Anterior cingulate cortex (tissue), 58 donors: ENCODE measurements at places on chromosomes 7 and 10.
A peak's percentile ranks its signal among the peaks of the same experiment; 100 is the strongest.

DNA sequence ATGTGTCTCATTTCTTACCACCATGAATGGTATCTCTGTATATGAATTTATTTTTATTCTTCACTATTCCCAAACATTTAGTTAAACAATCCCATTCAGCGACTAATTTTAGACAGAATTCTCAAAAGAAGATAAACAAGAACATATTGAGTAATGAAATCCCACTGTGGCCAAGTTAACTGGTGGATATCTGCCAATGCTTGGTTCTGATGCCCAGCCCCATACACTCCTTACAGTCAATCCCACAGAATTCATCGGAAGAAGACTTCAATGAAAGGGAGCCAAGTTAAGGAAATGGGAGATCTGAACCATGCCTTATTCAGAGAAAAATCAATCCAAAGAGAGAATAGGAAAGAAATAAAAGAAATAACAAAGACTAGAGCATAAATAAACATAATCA lies 518.0 kb downstream of the XPNPEP1 start:
- no peak for DNase-seq

DNA sequence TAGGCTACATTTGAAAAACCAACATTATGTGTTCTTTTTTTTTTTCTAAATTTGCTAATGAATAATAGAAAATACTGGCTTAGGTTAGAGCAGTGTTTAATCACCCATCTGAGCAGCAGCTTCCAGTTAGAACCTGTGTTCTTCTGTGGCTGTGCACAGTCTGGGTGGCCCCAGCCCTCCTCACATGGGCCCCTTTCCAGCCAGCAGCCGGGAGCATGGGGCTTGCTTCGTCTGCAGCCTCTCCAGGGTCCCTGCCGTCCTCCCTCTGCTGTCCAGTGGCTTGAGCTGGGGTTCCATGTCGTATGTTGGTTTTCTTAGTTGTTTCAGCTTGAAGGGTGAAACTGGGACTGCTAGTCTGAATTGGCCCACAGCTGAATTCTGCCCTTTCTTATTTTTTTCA lies 37.3 kb downstream of the BNIP3 start:
- DNase-seq, result no peak

- DNase-seq, result no peak
These were observed 437.1 kb downstream of the HTR7 start for GRCh38 chr10:90420637-90421318.

DNA sequence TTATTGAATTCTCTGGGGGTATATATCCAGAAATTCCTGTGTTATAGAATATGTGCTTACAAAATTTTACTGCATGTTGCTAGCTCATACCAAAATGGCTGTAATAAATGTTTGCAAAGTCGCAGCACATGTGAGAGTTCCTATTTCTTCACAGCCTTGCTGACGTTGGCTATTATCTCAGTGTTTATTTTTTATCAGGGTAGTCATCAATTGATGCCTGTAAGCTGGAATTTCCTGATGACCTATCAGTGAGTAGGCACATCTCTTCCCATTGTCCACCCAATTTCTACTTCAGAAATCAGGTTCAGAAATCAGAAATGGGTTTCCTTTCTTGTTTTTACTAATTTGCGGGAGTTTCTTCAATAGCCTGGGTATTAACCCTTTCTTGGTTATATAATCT lies 268.1 kb upstream of the FZD8 start:
- no peak for DNase-seq

- no peak for DNase-seq
These were observed 79.8 kb upstream of the CCDC71L start for GRCh38 chr7:106740806-106741205.

DNA sequence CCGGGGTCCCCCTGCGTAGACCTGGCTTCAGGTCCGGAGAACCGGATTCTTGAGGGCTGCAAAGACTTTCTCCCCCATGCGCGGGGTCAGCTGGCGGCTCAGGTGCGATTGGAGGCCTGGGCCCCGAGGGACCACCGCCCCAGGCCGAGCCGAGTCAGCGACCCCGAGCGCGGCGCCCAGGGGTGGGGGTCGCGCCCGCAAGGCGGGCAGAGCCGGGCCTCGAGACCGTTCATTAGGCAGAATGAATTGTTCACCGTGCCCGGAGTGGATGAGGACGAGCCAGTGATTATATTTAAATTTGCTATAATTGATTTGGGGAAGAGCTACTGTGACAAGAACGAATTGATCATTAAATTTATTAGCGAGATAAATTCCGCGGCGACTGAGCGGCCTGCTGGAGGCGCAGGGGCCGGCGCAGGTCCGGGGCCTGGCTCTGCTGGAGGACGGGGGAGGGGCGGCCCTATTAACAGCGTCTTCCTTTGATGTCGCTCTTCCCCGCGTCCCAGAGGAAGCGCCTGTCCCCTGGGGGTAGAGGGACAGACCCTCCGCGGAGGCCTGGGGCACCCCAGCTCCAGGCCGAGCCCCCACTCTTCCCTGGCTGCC lies 7.5 kb downstream of the MNX1 start:
- DNase-seq, result no peak

- DNase-seq, result no peak
These were observed 612.2 kb downstream of the SUGCT start for GRCh38 chr7:40746841-40747556.

DNA sequence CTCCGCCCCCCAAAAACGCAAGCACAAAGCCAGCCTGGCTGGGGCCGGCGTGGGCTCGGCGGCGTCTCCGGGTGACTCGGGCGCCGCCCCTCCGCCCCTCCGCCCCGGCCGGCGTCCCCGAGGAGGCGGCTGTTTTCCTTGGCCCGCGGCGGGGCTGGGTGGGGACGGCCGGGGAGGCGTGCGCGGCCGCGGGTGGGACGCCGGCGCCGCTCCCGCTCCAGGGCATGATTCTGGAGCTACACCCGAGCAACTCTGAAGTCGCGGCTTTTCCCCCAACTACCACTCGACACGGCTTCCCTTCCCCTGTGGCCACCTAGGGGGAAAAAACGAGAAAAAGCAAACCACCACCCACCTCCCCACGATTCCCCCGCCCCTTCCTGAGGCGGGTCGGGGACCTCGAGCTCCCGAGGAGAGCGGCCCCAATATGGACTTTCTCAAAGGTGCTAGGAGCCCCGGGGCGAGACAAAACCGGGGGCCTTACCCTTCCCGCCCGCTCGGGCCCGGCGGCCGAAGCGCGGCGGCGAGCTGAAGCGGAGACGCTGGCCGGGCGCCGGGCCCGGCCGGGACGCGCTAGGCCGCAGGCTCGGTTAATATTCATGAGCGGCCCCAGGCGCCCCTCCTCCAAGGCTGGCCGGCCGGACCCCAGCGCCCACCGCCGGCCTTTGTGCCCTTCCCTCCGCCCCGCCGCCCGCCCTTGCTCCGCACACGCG lies 856 bp downstream of the ARHGAP21 start:
- peak; percentile 73 for DNase-seq

GRCh38 chr10:72567421-72567820 lies 58.5 kb downstream of the MICU1 start:
- no peak for DNase-seq

- no peak for DNase-seq
These were observed 182.9 kb downstream of the PFKFB3 start for GRCh38 chr10:6385665-6386064.

DNA sequence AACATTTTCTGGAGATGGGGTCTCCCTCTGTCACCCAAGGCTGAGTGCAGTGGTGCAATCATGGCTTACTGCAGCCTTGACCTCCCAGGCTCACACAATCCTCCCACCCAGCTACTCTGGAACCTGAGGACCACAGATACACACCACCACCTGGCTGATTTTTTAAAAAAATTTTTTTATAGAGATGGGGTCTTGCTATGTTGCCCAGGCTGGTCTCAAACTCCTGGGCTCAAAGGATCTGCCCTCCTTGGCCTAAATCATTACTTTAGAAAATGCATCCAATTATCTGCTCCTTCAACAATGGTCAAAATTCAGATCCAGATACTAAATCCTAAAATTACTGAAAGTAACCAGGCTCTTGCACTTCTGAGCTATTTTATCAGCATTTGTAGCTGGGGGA lies 55.2 kb downstream of the CTBP2 start:
- DNase-seq, result no peak

- DNase-seq, result no peak
These were observed 14.8 kb upstream of the ASL start for GRCh38 chr7:66060796-66061195.

- DNase-seq, result no peak
These were observed 263.9 kb downstream of the ELFN1 start for GRCh38 chr7:1934017-1934416.

DNA sequence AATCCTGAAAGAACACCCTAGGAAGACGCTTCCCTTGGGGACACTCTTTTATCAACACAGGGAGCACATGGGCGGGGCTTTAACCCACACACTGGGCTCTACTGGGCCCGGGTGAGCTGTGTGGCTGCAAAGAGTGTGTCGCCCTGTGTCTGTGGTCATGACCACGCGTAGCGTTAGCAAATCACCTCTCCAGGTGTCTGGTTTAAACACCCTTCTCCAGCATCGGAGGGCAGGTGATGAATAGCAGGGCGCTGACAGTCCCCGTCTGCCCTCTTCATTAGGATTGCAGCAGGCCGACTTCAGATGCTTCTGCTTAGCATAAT lies 127.7 kb downstream of the ADARB2 start:
- DNase-seq, result no peak

- no peak for DNase-seq
These were observed 21.3 kb upstream of the KPNA7 start for GRCh38 chr7:99229234-99229633.

DNA sequence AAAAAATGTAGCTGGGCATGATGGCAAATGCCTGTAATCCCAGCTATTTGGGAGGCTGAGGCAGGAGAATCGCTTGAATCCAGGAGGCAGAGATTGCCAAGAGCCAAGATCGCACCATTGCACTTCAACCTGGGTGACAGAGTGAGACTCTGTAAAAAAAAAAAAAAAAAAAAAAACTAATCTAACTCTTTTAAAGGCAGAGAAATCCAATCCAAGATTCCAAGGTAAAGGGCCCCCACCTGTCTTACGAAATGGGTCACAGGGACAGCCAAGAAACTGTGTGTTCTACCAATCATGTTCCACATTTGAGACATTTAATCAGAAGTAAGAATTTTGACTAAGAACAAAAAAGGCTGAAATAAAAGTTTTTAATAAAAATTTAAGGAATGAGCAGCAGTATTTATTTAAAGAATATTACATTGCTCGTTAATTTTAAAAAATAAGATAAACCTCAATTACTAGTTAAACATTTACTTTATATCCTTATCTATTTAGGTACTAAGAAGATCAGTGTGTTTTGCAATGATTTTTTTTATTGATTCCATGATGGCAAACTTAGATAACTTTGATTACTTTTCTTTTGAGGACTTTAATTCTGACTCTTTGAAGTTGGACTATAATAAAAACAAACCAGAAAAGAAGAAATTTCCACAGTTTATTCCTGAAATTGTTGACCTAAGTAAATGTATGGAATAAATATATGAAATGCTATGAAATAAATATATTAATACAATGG lies 6.7 kb upstream of the OAT start:
- DNase-seq, result no peak

- DNase-seq, result no peak
These were observed 141.8 kb upstream of the NOBOX start for GRCh38 chr7:144545330-144545729.

- DNase-seq, result no peak
These were observed 139.4 kb downstream of the EPC1 start for GRCh38 chr10:32207544-32207943.

DNA sequence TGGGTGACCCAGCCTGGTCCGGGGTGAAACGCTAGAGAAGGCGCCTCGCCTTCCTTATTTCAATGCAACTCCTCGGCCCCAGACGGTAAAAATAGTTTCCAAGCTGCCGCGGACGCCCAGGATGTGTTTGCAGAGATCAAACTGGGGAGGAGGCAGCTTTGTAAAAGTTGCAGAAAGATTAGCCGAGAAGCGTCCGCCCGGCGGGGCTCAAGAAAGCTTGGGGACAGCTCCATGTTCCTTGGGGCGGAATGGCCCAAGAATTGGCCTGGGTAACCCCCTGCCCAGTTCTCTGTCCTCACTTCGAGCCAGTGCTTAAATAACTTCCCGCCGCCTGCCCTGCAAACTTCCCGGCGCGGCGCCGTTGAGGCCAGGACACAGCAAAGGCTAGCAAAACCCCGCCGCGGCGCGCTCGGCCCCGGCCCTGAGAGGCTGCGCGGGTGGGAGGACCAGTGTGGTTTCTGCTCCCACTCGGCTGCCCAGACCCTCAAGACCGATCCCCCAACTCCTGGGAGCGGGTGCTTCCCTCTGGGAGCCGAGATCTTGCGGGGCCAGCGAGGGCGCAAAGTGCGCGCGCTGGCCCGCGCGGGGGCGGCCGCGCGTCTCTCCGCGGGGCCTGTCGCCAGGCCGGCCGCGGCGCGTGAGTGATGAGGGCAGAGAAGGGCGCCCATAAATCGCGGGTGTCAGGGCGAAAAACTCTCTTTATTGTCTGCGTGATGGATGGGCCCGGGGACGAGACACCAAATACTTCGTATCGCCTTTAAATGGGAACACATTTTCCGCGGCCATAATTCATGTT lies 6.3 kb upstream of the ZNF503 start:
- no peak for DNase-seq

- DNase-seq, result no peak
These were observed 104.7 kb downstream of the ADARB2 start for GRCh38 chr10:1632596-1632995.

- DNase-seq, result no peak
These were observed 29.2 kb downstream of the CACNA2D1 start for GRCh38 chr7:82414389-82414788.

- DNase-seq, result no peak
These were observed 355.6 kb downstream of the RNLS start for GRCh38 chr10:88227342-88228018.

GRCh38 chr7:134747326-134747725 lies 32.1 kb upstream of the CALD1 start:
- no peak for DNase-seq

DNA sequence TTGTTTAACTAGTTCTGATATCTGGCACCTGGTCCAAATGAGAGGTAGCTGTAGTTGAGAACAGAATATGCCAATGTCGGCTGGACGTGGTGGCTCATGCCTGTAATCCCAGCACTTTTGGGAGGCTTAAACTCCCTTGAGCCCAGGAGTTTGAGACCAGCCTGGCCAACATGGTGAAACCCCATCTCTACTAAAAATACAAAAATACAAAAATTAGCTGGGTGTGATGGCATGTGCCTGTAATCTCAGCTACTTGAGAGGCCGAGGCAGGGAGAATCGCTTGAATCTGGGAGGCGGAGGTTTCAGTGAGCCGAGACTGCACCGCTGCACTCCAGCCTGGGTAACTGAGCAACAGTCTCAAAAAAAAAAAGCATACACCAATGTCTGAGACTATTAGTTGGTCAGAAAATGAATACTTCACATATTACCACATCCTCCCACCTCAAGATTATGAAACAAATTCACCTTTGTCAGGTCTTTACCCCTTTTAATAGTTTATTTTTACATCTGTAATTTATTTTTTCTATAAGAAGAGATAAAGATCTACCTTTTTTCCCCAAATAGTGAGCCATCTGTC lies 38.8 kb downstream of the EPC1 start:
- no peak for DNase-seq

DNA sequence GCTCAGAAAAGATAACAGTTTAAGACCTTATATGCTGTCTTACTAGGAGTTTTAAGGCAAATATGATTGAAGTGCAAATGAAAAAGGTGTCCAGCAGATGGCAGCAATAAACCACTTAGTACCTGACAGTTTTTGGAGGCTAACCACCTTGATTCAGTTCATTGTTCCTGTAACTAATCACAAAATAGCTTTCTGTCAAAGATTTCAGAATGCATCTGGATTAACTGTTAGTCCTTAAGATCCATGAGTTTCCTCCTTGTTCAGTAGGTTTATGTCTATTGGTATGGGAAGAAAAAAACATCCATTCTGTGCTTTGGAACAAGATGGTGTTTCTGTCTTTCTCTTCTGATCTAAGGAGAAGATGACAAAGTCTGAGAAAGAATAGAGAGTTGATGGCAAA lies 46.6 kb downstream of the CCSER2 start:
- DNase-seq, result no peak

- no peak for DNase-seq
These were observed 264.0 kb downstream of the INHBA start for GRCh38 chr7:41438705-41439514.
